ENCODE measurements at places on chromosomes 6 and 20.
A peak's percentile ranks its signal among the peaks of the same experiment; 100 is the strongest.

DNA sequence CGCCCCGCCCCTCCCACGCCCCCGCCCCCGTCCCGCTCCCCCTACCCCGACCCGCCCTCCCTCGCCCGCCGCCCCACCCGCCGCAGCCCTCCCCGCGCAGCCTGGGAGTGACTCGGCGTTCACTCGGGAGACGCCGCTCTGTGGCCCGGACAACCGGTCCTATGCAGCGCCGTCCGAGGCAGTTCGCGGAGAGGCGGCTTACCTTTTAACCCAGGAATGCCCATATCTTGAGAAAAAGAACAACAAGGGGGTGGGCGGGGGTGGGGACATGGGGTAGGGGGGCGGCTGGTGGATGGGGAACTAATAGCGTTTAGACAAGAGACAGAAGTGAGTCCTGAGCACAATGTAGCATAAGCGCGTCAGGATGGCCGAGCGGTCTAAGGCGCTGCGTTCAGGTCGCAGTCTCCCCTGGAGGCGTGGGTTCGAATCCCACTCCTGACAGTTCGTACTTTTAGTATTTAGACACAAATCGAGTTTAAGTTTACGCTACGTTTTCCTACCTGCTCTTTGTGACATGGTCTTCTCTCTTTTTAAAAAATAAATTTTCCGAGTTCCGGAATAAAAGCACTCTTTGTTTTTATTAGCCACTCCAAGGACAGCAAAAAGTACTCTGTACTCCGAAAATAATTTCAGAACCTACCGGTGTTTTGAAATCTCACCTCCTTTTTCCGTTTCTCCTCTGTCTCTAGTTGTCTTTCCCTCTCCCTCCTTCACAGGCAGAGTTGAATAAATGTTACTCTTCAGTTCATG, 17.1 kb upstream of the HMGN4 start:
- DNase-seq: peak; percentile 79

GRCh38 chr6:88666901-88667300, 296.5 kb downstream of the RNGTT start:
- no peak for DNase-seq

DNA sequence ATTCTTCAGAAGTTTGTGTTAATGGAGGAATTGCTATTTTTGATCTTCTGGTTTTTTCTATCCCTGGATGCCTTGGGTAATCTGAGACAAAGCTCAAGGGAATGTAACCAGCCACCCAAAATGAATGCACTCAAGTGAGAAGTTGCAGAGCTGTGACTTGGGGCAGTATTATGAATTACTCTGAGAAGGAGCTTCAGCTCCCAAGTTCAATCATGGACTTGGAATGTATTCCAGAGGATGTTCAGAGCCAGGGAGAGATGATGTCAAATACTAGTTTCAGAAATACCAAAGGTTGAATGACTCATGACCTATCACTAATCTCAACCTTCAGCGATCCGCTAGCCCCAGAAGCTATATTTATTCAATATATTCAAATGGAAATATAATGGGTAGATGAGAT, 375.2 kb upstream of the PLCB4 start:
- no peak for DNase-seq

- no peak for DNase-seq
Observed at GRCh38 chr6:109117346-109118035, 22.2 kb downstream of the CEP57L1 start.

DNA sequence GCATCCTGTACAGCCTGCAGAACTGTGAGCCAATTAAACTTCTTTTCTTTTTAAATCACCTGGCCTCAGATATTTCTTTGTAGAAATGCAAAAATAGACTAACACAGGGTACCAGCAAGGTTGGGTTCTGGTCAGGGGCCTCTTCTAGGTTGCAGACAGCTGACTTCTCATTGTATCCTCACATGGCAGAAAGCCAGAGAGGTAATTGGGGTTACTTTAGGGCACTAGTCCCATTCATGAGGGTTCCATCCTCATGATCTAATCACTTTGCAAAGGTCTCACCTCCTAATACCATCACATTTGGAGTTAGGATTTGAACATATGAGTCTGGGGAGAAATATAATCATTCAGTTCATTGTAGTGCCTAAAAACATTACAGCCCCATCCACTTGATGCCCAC, 101.5 kb downstream of the LCA5 start:
- no peak for DNase-seq

DNA sequence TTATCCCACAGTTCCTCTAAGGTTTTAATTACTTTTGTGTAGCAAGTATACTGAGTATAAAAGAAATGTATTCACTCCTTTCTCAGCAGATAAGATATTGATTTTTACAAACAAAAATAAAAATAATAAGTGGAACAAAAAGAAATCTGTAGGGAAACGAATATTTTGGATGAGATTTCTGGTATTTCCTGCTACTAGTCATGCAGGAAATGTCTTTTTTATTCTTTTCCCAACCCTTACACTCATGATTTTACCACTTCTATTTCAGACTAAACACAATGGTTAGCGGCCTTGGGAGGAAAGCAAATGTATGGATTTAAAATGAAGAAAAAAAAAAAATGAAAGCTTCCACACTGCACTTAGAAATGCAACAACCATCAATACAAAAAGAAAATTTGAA, 580.5 kb upstream of the MARCKS start:
- no peak for DNase-seq

GRCh38 chr6:107770541-107770940, 53.6 kb downstream of the SCML4 start:
- DNase-seq: no peak

DNA sequence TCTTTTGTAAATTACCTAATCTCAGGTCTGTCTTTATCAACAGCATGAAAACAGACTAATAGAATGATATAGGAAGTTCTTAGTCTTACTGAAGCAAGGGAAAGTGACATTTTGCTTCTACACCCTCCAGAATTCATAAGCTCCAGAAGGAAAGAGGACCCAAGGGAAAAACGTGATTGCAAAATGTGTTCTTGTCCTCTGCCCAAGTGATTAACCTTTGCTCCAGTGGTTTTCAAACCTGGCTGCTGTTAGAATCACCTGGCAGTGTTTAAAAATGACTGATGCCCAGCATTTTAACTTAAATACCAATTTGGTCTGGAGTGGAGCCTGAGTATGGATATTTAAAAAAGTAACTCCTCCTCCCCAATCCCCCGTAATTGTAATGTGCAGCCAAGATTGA, 191.4 kb downstream of the SLC16A10 start:
- no peak for DNase-seq

GRCh38 chr20:54227241-54227640, 19.4 kb downstream of the PFDN4 start:
- DNase-seq: no peak

DNA sequence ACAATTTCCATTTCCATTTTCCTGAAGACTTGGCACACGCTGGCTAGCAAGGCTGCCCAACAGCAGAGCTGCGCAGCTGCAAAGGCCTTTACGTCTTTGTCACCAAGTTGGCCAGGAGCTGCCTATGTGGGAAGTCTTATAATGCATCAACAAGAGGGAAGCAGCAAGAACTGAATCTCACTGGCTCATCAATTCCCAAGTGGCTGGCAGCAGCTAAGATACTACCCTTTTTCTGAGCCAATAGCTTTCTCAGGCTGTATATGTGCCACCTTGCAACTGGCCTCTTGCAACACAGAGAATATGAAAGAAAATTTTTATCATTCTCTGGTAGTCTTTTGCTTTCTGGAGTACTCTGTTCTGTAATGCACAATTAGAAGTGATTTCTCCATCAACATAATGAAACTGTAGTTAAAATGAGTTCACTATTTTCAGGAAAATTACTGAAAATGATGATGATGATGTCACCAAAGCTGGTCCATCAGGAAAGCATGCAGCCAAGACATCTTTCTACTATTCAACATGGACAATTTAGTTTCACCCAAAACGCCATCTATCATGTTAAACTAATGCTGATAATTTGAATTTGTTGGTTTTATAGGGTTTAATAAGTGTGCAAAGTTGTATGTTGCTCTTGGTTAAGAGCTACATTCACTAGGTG, 97.3 kb upstream of the FOXA2 start:
- no peak for DNase-seq

- DNase-seq: peak; percentile 66
Observed at GRCh38 chr6:53347921-53348370, 804 bp downstream of the ELOVL5 start.

DNA sequence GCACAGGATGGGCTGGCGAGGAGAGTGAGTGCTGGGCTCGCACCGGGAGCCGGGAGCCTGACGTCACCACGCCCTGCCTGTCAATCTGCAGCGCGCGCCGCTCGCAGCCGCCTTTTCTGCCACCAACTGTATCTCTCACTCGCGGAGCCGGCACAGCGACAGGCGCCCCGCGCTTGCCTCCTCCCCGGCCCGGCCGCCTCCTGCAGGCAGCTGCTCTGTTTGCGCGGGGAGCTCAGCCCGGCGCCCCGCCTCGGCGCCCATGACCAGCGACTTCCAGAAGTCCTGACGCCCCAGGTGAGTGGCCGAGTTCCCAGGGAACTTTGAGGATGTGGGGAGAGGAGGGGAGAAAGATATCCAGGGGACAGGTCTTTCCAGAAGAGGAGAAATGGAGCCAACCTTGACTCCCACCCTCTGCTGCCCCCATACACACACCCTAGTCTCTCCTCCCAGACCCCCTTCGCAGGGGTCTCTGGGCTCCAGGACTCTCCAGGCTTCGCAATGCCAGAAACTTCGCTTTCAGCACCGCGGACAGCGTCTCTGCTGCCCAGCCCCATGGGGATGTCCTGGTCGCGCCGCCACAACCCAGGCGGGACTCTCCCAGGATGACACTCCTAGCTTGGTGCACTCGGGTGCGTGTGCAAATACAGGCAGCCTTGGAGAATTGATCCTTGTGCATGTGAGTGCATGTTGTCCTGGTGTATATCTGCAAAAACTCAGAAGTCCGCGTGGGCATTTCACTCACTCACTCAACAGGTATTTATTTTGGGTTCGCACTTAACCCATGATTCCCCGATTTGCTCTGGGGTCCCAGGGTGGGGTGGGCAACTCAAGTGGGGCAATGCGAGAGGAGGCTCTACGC, at the start of gene GPR6:
GPR6 (plus strand) TSS at position 138 of the 859 bp plus-strand sequence. CDS start 802 bp downstream, outside the sequence.
- DNase-seq: peak; percentile 48

- no peak for DNase-seq
Observed at GRCh38 chr20:47480705-47481104, 21.0 kb upstream of the NCOA3 start.

- no peak for DNase-seq
Observed at GRCh38 chr20:4127344-4127743, 112.0 kb upstream of the RNF24 start.

- no peak for DNase-seq
Observed at GRCh38 chr6:36959555-36960250, 5.2 kb downstream of the PI16 start.

DNA sequence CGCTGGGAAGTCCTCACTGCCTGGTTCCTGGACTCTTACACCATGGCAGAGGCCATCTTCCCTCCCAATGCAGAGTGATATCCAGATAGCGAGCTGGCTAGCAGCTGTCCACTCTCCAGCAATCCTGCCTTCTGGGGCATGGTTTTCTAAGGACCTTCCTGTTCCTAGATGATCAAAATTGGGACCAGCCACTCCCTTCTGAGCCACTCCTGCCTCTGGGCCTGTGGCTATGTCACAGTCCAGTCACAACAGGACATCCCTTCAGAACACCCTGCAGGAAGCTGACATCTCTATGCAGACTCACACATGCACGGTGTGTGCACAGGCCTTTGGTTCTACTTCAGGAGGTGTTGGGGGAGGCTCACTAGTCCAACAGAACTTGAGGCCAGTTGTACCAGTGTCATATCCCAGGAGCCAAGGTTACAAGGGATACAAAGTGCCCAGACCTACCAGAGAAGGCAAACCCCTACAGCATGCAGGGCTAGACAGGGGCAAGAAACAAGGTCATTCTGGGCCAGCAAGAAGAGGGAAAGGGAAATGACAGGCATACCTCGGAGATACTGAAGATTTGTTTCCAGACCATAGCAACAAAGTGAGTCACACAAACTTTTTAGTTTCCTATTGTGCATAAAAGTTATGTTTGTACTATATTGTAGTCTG, 2.7 kb upstream of the MCCD1 start:
- DNase-seq: no peak

DNA sequence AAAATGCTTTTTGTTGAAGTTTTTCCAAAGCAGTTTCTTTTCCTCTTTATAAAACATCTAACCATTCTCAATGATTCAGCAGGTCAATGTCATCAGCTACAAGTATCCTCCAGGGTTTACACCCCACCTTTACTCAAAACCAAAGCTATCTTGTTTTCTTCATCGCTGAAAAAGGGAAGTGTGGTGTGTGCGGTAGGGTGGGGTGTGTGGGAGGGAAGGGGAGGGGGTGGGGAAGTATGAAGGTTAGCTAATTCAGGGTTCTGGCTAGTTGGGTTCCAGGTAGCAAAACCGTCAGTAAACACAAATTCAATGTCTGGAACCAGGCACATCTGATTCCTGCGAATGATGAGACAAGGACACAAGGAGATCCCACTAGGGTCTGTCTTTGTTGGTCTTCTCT, 189.6 kb downstream of the GJA10 start:
- no peak for DNase-seq

GRCh38 chr20:8376940-8377339, 244.9 kb downstream of the PLCB1 start:
- no peak for DNase-seq

DNA sequence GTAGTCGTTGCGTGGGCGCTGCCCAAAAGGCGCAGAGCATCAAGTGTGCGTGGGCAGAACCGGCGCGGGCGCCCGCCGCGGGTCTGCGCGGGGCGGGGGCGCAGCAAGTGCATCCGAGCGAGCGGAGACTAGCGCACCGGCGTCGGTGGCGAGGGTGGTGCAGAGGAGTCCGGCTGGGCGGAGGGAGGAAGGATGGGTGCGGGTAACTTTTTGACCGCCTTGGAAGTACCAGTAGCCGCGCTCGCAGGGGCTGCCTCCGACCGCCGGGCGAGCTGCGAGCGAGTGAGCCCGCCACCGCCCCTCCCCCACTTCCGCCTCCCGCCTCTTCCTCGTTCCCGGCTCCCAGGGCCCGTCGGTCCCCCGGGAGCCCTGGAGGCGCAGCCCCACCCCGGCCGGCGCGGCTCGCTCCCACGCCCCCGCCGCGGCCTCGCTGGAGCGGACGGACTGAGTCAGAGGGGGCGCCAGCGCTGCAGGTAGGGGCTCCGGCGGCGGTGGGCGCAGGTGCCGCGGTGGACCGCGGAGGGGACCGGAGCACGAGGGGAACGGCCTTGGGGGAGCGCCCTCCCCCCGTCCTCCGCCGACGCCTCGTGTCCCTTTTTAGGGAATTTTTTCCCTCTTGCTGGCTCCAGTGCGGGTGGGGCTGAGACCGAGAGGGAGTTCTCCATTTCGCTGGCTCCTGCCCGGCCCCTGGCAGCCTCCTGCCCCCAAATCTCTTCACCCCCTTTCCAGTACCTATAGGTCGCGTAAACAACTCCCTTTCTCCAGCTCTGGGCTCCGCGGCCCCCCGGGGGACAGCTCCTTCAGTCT, 1.6 kb upstream of the DBNDD2 start:
- peak; percentile 65 for DNase-seq

- no peak for DNase-seq
Observed at GRCh38 chr20:25252230-25252651, 4.4 kb downstream of the PYGB start.

- DNase-seq: no peak
Observed at GRCh38 chr6:79045966-79046365, 32.1 kb downstream of the PHIP start.

GRCh38 chr6:115060581-115060980, 717.8 kb upstream of the HS3ST5 start:
- no peak for DNase-seq

- no peak for DNase-seq
Observed at GRCh38 chr20:63846128-63846771, 15.0 kb upstream of the ABHD16B start.

- no peak for DNase-seq
Observed at GRCh38 chr6:14921170-14921569, 324.7 kb upstream of the JARID2 start.

- DNase-seq: no peak
Observed at GRCh38 chr20:19495905-19496703, 262.0 kb upstream of the RIN2 start.

GRCh38 chr6:30112402-30112994, 392 bp downstream of the TRIM31 start:
- DNase-seq: no peak
